ENCODE measurements at places on chromosomes 7 and 10. TPM values are rescaled to one million over a fixed set of nuclear protein-coding genes. Genes with fewer than 3 reads are reported as not detected.
A peak's percentile ranks its signal among the peaks of the same experiment; 100 is the strongest.

GPR141 gene
- total RNA-seq, result not detected

SPDYE2B gene
- not detected for total RNA-seq

PUS7 gene
- total RNA-seq, result 24.2 TPM

OR2A1 gene
- not detected for total RNA-seq

DNA sequence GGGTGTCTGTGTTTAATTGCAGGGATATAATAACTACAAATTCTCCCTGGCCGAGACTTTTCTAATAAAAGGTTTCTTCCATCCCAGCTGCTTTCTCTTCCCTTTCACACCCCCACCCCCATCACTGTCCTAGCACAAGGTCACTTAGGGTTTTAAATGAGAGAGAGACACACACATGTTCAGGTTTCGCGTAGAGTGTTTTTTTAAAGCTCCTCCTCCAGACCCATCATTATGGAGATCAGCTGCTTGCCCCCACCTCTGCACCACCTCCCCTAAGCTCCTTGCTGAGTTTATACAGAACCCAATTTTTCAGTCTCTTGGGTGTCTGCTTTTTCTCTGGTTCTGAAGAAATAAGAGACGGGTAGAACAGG, 18.6 kb downstream of the LRMDA start:
- peaks cover 3% of the 10 kb centered on the region for H3K36me3 ChIP-seq
- no peak for DNase-seq
- no peaks in the 10 kb centered on the region for H3K27me3 ChIP-seq
- no peak overlapping the region for H3K27ac ChIP-seq
- H3K4me1 ChIP-seq, result peaks cover 17% of the 10 kb centered on the region
- no peak overlapping the region for H3K4me3 ChIP-seq

- peak; percentile 51 for DNase-seq
- peaks cover 7% of the 10 kb centered on the region for H3K4me1 ChIP-seq
- H3K4me3 ChIP-seq, result no peak overlapping the region
Observed at GRCh38 chr10:124289851-124290795, 128.6 kb downstream of the OAT start.

Data from stomach (tissue), 19 donors.